ENCODE measurements at places on chromosomes 4 and X.

DNA sequence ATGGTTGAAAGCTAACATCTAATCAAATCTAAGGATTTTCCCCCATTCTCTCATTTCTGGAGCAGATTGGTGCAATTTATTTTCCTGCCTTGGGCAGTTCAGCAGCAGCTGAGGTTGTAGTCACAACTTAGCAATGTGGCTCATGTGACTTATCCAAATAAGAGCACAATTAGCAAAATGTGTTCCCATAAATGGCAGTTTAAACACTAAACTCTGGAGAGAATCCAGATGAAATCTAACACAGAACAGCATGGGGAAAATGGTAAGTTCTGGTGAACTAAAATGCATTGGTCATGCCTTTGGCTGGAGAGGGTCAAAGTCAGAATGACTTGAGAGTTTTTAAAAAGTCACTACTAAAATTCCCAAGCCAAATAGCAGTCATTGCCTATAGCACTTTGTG is 422.6 kb upstream of the DIPK2B start:
- no peak for DNase-seq

DNA sequence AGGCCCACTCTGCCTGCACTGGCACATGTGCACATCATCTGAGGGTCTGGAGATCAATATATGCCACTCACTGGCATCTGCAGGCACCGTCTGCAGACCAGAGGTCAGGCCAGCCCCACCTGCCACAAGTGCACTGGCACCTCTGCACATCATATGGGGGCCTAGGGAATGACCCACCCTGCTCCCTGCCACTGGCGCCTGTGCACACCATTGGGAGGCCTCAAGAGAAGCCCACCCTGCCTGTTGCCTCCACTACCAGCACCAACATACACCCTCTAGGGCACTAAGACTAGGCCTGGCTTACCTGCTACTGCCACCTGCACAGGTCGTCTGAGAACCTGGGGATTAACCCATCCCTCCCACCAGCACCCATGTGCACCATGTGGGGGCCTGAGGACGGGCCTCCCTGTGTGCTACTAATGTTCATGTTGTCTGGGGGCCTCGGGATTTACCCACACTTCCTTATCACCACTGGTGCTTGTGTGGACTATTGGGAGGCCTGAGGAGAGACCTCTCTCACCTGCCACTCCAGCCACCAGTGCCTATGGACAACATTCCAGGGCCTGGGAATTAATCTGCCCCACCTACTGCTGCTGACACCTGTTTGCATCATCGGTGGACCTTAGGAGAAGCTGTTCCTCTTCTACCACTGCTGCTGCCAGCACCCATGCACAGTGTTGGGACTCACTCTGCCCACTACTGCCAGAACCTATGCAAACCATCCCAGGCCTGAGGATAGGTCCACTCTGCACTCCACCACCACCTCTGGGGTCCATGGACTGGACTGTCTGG is 113.7 kb downstream of the REELD1 start:
- no peak for DNase-seq

- no peak for DNase-seq
These were observed 53.9 kb upstream of the PDLIM3 start for GRCh38 chr4:185589067-185589836.

DNA sequence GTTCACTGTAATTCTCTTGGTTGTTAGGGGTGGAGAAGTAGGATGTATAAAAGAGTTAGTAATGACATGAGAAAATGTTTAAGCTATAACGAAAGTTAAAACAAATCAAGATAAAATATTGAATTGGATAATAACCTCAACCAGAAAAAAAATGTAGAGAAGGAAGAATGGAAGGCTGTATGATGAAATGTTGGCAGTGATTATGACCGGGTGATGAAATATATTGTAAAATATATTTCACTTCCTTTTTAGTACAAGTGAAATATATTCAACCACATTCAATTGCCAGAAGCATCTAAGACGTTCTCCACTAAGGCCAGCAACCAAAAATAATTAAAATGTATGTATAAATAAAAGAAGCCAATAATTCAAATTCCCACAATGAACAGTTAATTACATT is 309.3 kb upstream of the FGF13 start:
- DNase-seq: no peak

DNA sequence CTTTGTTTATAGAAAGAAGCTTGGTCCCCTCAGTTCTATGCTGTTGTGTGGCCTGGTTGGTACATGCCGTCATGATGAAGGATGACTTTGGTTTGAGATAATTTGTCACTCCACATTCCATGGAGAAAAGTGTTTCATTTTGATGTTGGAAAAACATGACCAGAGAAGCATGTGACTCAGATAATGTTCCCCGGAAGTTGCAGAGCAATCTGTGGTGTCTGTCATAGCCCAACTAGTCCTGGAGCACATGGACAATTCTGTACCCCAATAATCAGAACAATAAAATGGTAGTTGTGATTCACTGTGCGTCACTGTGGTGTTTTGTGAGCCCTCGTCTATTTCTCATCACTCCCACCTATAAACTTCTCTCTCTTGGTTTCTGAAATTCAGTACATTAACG is 85.1 kb downstream of the PDK3 start:
- DNase-seq: no peak

DNA sequence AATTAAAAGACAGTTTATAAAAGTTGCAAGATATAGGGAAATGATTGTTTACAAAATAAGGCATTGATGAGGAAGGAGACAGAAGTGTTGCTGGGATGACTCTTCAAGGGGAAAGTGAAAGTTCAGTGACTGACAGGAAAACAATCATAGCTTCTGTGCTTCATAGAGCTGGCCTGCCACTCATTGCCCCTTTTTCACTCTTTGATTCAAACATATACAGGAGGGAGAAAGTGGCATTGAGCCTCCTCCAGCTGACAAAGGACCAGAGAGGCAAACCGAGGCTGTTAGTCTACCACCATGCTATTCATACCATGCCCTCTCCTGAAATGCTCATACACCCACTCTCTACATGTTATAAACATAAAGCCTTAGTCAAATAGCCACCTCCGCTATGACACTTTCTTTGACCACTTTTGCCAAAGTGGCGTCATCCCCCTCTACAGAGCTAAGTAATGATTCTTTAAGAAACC is 79.2 kb upstream of the ATOH1 start:
- no peak for DNase-seq

GRCh38 chr4:113371111-113371510 is 321.7 kb downstream of the ANK2 start:
- DNase-seq: no peak

DNA sequence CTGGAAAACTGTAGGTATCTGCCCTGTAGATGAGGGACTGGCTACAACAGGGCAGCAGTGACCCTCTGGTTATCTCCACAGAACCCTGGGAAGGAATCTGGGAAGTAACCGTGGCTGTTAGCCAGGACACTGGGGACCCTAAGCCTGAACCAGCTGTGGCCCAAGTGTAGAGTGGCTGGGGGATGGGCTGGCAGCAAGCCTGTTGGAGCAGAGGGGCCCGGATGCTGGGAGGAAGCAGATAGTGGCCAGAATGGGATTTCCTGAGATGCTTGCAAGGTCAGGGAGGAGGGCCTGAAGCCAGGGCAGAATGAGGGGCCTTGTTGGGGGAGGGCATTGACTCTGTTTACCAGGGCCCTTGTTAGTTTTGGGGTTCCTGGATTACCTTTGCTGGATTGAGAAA is 161.0 kb upstream of the EOLA2 start:
- DNase-seq: no peak

DNA sequence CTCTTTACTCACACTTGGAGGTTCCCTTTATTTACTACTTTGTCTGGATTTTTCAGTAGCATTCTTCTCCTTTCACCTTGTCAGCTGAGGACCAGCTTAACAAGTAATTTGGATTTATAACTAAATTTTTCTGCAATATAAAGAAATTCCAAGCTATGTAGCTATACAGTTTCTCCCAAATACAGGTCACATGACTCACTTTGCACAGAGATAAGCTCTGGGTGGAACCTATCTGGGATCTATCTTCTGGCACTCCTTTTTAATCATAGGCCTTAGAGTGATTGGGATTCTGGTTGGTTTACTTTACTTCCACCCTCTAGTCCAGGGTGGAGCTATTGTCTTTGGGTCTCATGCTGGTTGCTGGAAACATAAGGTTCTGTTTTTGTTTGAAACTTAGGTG is 34.9 kb upstream of the STK26 start:
- no peak for DNase-seq

DNA sequence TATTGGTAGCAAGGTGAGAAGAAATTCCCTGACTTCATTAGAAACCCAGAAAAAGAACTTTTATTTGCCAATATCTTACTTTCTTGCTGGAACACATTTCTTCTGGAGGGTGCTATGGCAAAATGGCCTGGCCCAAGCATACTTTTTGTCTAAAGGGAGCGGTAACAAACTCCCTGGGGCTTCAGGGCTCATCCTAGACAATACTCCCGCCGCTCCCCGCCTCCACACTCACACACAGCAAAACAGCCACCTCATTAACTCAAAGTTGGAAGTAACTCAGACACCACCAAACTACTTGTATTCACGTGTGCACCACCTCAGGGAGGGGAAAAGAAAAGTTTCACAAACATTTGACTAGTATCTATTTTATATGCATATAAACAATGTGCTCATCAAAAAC is 75.7 kb downstream of the IGSF1 start:
- no peak for DNase-seq

DNA sequence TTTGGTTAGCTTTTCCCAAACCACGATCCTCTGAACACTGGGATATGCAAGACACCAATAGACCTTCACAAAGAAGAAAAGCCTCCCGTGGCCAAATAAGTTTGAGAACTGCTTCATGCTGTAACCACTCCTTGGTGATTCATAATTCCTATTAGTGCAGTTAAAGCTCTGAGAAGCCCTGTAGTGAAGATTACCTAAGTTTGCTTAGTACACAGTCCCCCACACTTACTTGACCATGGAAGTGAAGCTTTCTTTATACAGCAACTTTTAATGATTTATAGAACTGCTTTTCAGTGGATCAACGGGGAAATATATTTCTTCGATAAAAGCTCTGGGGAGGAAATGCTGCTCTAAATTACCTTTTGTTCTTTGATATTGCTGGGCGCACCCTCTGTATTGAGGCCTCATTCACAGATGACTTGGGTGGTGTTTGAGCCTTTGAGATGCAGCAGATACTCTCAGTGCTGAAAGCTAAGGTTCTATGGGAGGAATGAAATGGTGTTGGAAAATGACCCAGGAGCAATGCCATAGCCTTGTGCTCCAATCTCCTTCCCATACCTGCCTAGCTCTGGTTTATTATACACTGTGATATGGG is 67.4 kb downstream of the CBLL2 start:
- DNase-seq: no peak

DNA sequence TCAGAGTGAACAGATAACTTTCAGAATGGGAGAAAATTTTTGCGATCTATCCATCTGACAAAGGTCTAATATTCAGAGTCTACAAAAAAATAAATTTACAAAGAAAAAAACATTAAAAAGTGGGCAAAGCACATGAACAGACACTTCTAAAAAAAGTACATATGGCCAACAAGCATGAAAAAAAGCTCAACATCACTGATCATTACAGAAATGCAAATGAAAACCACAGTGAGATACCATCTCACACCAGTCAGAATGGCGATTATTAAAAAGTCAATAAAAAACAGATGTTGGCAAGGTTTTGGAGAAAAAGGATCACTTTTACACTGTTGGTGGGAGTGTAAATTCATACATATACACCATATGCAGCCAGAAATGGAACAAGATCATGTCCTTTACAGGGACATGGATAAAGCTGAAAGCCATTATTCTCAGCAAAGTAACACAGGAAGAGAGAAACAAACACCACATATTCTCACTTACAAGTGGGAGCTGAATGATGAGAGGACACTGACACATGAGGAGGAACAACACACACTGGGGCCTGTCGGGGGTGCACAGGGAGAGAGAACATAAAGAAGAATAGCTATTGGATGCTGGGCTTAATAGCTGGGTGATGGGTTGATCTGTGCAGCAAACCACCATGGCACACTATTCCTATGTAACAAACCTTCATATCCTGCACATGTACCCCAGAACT is 41.6 kb upstream of the ITM2A start:
- DNase-seq: no peak

DNA sequence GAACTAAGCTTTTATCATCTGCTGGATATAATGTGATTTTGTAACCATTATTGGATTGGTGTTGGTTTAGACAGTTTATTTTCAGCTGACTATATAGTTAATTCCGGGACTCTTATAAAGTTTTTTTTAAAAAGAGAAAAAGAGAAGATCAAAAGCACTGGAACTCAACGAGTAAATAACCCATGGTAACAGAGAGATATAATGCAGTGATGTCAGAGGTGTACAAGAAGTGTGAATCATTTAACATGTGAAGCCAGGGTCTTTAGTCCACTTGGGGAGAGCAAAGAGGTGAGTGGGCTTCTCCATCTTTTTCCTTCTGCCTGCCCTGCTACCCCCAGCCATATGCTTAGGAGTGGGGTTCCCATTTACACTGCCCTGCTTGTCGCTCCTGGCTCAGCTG is 3.2 kb downstream of the TMEM165 start:
- DNase-seq: no peak

DNA sequence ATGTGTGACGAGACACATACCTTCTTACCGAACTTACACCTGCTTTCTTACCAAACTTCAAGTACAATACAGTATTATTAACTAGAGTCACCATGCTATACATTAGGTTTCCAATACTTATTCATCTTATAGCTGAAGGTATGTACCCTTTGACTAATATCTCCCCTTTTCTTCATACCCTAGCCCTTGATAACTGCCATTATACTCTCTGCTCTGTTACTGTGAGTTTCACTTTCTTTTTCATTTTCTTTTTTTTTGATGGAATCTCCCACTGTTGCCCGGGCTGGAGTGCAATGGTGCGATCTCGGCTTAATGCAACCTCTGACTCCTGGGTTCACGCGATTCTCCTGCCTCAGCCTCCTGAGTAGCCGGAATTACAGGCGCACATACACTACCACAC is 3.4 kb upstream of the PNMA5 start:
- DNase-seq: no peak

GRCh38 chr4:37393889-37394288 is 149.3 kb downstream of the NWD2 start:
- no peak for DNase-seq

GRCh38 chrX:2691543-2692220 is 587 bp downstream of the CD99 start:
- DNase-seq: no peak

- no peak for DNase-seq
These were observed 218.9 kb upstream of the GALNTL6 start for GRCh38 chr4:171594293-171594692.

- DNase-seq: no peak
These were observed 1215.8 kb downstream of the RAPGEF2 start for GRCh38 chr4:160318567-160319220.

- DNase-seq: no peak
These were observed 963.3 kb downstream of the TRAM1L1 start for GRCh38 chr4:116122124-116122523.

GRCh38 chr4:107439401-107439800 is 280.6 kb downstream of the PAPSS1 start:
- DNase-seq: no peak

GRCh38 chrX:136598631-136599030 is 49.3 kb upstream of the CD40LG start:
- no peak for DNase-seq

DNA sequence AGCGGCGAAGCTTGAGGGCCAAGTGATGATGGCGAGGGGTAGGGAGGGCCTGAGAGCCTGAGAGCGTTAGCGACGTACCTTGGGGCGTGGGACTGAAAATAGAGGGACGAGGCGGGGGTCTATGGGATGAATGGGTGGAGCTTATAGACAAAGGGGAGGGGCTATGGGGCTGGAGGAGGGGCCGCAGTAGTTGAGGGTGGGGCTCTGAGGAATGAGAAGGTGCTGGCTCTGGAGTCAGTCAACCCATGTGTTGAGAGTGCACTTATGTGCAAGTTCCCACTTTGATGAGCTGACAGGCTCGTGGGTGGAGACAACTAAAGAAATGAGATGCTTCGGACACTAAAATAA is 488 bp downstream of the TBC1D25 start:
- DNase-seq: peak; percentile 38
